Stimulated activated CD4-positive, alpha-beta T cell treated with anti-CD3 and anti-CD28 coated beads, Interleukin-4, amount 100 ng/mL, for 24 hours (primary cell): ENCODE measurements at places on chromosomes 3 and 15.
A peak's percentile ranks its signal among the peaks of the same experiment; 100 is the strongest.

GRCh38 chr15:42092398-42093318 lies 1.7 kb downstream of the PLA2G4D start:
- no peak for DNase-seq

DNA sequence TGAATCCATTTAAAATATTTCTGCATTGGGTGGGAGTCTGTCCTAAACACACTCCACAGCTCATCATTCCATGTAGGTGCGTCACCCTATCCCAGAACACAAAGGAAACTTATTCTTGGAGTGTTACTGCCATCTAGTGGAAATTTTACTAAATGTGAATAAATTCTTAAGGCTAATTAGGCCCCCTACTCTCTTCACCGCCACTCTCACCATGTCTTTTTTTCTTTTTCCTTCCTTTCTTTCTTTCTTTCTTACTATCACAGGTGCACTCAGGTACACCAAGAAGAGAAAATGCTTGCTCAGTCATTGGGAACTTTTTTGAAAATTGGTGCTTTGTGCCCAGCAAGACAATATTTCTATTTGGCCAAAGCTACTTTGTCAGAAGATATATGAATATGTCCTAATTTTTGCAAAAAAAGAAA lies 26.4 kb upstream of the ATP8B4 start:
- no peak for DNase-seq

GRCh38 chr15:57376696-57377477 lies 582 bp downstream of the CGNL1 start:
- DNase-seq, result no peak

DNA sequence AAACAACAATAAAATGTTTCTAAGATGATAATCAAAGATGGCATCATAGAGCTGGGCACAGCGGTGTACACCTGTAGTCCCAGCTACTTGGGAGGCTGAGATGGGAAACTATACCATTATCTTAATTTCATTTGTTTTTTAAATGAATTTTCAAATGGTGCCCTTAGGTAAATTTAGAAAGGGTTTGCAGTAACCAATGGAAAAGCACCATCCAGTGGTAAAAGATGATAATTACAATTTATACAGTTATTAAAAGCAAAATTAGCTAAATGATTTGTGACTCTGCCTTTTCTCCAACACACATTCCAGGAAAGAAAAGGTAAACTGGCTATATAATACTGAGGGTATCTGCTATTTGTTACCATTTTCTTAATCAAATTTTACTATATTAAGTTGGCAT lies 14.4 kb upstream of the ANKRD28 start:
- DNase-seq, result no peak

- DNase-seq, result no peak
Observed at GRCh38 chr3:76096036-76096435, 310.7 kb upstream of the ZNF717 start.

GRCh38 chr3:122000936-122001605 lies 21.0 kb downstream of the ILDR1 start:
- DNase-seq, result no peak

DNA sequence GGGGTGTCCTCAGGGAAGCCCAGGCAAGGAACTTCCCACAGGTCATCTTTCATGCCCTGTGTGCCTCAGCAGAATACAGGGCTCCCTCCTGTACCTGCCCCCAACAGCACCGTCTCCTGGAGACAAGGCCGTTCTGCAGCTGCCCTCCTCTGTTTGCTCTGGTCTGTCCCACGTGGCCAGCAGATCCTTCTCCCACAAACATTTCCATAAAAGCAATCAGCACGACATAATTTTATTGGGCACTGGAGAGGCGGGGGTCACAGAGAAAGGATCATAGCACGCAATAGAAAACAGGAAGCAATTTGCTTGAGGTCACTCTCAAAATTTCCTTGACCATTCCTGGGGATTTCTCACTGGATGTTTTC lies 29.4 kb downstream of the STARD5 start:
- peak; percentile 18 for DNase-seq

DNA sequence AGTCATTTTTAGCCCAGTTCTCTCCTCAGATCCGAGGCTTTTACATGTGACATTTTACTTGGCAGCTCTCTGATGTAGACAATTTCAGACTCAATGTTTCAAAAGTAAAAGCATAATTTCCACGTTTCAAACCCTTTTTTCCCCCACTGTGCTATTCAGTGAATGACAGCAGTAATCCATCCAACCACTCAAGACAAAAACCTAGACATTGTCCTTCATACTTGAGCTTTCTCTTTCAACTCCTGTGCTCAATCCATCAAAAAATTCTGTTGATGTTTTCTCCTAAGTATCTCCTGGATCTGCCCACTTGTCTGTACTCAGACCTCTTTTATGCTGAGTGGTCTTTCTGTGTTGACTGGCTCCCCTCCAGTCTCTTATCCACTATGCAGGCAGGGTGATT lies 214.7 kb downstream of the CHL1 start:
- no peak for DNase-seq

- no peak for DNase-seq
Observed at GRCh38 chr3:45950131-45950530, 6.9 kb downstream of the CXCR6 start.

DNA sequence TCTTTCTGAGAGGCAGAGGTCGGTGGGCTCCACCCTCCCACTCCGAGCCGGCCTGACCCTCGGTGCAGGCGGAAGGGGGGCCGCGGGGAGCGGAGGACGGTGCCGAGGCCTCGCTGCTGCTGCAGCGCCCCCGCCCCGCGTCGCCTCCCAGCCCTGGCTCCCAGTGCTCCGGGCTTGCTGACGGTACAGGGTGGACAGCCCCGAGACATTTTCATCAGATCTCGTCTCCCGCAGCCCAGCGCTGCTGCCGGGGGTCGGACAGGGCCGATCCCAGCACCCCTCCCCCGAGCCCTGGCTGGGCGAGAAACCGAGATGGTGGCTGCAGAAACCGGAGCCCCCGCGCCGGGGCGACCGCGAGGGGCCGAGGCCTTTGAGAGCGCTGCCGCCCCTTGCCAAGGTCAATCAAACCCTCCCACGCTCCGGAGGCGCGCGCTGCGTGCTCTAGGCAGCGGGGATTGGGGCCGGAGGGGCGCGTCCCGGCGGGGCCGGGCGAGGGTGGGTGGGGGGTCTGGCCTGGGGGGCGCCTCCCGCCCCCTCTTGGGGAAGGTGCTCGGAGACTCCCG lies 42.5 kb downstream of the EPHB3 start:
- DNase-seq, result no peak
